Naive thymus-derived CD8-positive, alpha-beta T cell (primary cell): ENCODE measurements at places on chromosomes 1 and 21.

- no peak overlapping the region for H3K27ac ChIP-seq
- H3K4me1 ChIP-seq = no peaks in the 10 kb centered on the region
- H3K4me3 ChIP-seq = no peak overlapping the region
- H3K36me3 ChIP-seq = peaks cover 31% of the 10 kb centered on the region
Observed at GRCh38 chr21:45179568-45180245, 105.3 kb downstream of the ADARB1 start.

DNA sequence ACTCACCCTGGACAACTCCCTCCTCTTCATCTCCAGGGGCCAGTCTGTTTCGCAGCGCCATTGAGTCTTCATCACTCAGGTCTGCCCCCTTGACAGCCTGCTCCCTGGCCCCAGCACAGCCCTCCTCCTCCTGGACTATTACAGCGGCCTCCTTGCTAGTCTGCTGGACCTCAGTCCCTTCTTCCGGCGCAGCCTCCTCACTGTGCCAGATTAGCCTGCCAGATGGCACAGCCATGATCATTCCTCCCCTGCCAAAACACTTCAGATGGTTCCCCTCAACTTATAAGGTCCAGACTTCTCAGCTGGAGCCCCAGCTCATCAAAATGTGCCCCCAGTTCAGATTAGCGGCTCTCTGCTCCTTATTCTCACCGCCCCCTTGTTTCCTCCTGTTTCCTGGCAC is 7.0 kb upstream of the CELSR2 start:
- peaks cover 10% of the 10 kb centered on the region for H3K27me3 ChIP-seq
- no peaks in the 10 kb centered on the region for H3K36me3 ChIP-seq
- DNase-seq = no peak

DNA sequence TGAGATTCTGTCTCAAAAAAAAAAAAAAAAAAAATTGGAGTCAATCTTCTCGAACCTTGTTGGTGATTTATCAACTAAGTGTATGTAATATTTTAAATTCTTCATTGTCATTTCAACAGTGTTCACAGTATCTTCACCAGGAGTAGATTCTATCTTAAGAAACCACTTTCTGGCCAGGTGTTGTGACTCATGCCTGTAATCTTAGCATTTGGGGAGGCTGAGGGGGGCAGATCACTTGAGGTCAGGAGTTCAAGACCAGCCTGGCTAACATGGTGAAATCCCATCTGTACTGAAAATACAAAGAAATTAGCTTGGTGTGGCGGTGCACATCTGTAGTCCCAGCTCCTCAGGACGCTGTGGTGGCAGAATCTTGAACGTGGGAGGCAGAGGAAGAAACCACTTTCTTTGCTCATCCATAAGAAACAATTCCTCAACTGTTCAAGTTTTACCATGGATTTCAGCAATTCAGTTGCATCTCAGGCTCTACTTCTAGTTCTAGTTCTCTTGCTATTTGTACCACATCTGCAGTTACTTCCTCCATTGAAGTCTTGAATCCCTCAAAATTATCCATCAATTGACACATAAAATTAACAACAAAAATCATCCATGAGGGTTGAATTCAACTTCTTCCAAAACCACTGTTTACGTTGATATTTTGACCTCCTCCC is 30.4 kb upstream of the EYA3 start:
- no peak overlapping the region for H3K4me3 ChIP-seq
- no peak overlapping the region for H3K27ac ChIP-seq
- H3K4me1 ChIP-seq = peaks cover 20% of the 10 kb centered on the region

- no peak overlapping the region for H3K27ac ChIP-seq
- no peaks in the 10 kb centered on the region for H3K36me3 ChIP-seq
- no peak overlapping the region for H3K4me3 ChIP-seq
- no peaks in the 10 kb centered on the region for H3K27me3 ChIP-seq
- peaks cover 41% of the 10 kb centered on the region for H3K4me1 ChIP-seq
Observed at GRCh38 chr1:231679109-231679508, 52.5 kb downstream of the DISC1 start.

DNA sequence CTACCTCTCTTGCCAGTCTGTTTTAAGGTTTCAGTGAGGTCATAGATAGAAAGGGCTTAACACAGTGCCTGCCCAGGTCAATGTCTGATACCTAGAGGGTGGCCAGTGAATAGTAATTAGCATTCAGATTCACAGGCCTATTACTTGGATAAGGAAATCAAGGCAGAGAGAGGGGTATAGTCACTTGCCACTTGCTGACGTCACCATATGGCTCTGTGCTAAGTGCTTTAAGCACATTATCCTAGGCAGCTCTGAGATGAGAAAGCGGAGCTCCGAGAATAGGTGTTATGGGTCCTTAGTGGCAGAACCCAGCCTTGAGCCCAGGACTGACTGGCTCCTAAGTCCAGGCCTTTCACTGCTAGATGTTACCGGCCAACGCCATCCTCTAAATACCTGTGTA is 51.5 kb upstream of the DAB1 start:
- no peaks in the 10 kb centered on the region for H3K4me1 ChIP-seq
- no peaks in the 10 kb centered on the region for H3K36me3 ChIP-seq
- H3K4me3 ChIP-seq = no peak overlapping the region

- no peaks in the 10 kb centered on the region for H3K36me3 ChIP-seq
- no peak for DNase-seq
- no peaks in the 10 kb centered on the region for H3K4me1 ChIP-seq
- H3K27ac ChIP-seq = no peak overlapping the region
- H3K4me3 ChIP-seq = no peak overlapping the region
Observed at GRCh38 chr1:118143831-118144230, 41.2 kb downstream of the SPAG17 start.

DNA sequence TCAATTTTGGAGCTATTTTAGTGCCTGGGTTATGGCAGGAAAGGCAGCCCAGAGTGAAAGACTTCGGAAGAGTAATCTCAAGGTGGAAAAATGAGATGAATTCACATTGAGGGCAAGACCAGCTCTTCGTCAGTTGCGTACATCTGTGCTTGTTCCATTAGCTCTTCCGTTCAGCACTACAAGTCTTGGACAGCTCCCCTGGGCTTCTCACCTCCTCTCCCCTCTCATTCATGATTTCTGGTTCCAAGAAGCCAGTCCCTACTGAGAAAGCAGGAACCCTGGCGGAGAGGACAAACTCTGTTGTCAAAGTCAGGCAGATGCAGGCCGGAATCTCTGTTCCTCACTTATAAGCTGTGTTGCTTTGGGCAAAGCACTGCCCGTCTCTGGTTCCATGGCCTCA is 76.5 kb downstream of the ACTL8 start:
- H3K4me3 ChIP-seq = no peak overlapping the region
- H3K36me3 ChIP-seq = no peaks in the 10 kb centered on the region
- H3K27ac ChIP-seq = no peak overlapping the region
- H3K4me1 ChIP-seq = no peaks in the 10 kb centered on the region
- no peak for DNase-seq

- no peaks in the 10 kb centered on the region for H3K27me3 ChIP-seq
- H3K4me3 ChIP-seq = no peak overlapping the region
- peaks cover 9% of the 10 kb centered on the region for H3K4me1 ChIP-seq
- DNase-seq = no peak
- H3K36me3 ChIP-seq = no peaks in the 10 kb centered on the region
Observed at GRCh38 chr1:28412731-28413130, 43.2 kb downstream of the PHACTR4 start.

DNA sequence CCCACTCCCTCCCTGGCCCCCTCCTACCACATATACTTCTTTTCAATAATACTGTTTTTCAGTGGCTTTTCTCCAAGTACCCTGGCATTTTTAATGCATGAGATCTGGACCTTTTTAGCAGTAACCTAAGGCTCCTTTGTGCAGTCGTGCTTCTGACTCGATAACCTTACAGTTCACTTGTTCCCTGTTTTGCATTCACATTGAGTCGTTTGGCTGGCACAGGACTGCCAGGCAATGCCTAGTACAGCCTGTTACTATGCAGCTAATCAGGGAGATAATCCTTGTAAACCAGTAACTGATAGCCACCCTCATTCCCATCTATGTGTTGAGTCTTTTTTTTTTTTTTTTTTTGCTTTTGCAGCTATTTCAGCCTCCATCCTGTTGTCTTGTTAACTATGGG is 3.7 kb downstream of the ATP1B1 start:
- H3K36me3 ChIP-seq = peaks cover 8% of the 10 kb centered on the region
- DNase-seq = no peak
- peaks cover 43% of the 10 kb centered on the region for H3K4me1 ChIP-seq
- H3K27me3 ChIP-seq = peaks cover 4% of the 10 kb centered on the region
- H3K27ac ChIP-seq = no peak overlapping the region

DNA sequence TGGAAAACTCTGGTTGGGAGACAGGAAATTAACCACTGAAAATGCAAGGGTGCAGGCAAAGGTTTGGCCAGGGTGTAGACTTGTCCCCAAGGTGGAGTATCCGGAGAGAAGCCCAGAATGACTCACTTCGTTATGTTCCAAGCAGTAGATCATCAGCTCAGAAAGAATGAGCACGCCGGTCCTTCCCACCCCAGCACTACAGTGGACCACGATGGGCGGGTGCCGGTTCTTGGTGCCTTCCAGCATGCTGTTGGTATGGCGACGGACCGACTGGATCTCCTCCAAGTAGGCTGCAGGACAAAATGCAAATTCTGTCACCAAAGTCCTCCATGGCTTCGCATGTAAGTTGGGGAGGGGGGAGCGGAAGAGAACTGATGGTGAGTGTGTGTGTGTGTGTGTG is 83.4 kb downstream of the SMYD2 start:
- no peaks in the 10 kb centered on the region for H3K4me1 ChIP-seq
- H3K27ac ChIP-seq = no peak overlapping the region
- H3K27me3 ChIP-seq = peaks cover 39% of the 10 kb centered on the region
- no peaks in the 10 kb centered on the region for H3K36me3 ChIP-seq
- no peak for DNase-seq

- H3K4me3 ChIP-seq = no peak overlapping the region
- H3K27me3 ChIP-seq = no peaks in the 10 kb centered on the region
- no peak for DNase-seq
- H3K4me1 ChIP-seq = peaks cover 2% of the 10 kb centered on the region
- H3K36me3 ChIP-seq = no peaks in the 10 kb centered on the region
Observed at GRCh38 chr1:24850328-24850920, 79.7 kb downstream of the RUNX3 start.

DNA sequence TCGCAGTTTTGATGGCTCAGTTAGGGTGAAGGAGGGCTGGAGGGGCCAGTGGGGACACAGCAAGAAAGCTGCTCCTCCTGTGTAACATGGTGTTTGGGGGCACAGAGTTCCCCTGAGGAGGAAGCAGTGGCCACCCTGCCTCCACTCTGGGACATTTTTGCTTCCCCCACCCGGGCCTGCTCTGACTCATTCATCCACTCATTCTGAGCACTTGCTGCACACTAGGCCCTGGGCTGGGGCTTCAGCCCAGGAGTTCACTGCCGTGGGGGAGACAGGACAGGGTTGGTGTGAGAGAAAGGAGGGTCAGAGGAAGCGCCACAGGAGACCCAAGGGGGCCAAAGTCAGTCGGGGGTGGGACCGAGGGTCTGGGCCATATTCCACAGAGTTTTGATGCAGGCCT is 41.4 kb upstream of the ACOT11 start:
- H3K4me3 ChIP-seq = no peak overlapping the region
- H3K36me3 ChIP-seq = no peaks in the 10 kb centered on the region
- DNase-seq = no peak

DNA sequence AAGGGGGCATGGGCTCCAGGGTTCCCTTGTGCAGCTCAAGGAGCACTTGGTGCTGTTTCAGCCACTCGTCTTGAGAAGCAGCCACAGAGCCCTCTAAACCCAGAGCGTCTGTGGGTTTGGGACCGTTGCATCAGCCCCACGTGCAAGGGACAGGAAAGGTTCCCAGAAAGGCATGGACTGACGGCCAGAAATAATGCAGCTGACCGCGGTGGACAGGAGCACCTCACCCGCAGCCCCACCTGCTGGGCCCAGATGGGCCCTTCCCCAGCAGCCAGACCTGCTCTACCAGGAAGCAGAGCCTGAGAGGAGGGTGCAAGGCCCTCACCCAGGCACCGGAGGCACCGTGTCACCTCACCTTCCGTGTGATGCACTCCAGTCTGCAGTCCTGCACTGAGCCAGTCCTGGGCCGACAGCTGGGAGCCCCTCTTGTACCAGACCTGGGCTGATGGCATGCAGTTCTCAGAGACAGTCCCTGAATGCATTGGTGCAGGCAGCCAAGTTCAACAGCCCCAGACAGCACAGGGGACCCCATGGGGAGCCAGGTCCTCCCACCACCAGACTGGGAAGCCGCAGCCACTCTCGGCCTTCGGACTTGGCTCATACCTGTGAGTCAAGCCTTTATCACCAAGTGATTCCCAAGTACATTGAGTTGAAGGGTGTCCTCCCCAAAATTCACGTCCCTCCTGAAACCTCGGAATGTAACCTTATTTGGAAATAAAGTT is 4.8 kb upstream of the TFF3 start:
- H3K36me3 ChIP-seq = no peaks in the 10 kb centered on the region
- H3K4me1 ChIP-seq = peaks cover 1% of the 10 kb centered on the region
- peak overlapping the region; percentile 16 for H3K27ac ChIP-seq
- no peak for DNase-seq
- H3K4me3 ChIP-seq = no peak overlapping the region

DNA sequence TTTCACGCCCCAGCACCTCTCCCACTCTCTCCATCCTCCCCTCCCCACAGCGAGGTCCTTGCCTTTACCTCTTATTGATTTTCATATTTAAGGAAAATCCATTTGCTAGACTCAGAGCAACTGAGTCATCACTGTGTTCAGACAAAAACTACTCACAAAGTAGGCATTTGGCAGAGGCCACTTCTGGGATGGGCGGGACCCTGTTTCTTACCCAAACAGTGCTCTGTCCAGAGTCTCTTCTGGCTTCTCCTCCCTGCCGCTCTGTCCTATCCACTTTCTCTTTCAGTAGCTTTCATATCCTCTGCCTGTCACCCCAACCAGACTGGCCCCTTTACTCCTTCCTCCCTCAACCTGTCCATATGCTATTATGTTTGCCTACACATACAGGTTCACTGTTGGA is 2.4 kb upstream of the NAV1 start:
- H3K4me3 ChIP-seq = no peak overlapping the region
- H3K4me1 ChIP-seq = peaks cover 20% of the 10 kb centered on the region
- peaks cover 41% of the 10 kb centered on the region for H3K27me3 ChIP-seq
- DNase-seq = no peak
- H3K36me3 ChIP-seq = peaks cover 10% of the 10 kb centered on the region
- H3K27ac ChIP-seq = no peak overlapping the region

- peaks cover 11% of the 10 kb centered on the region for H3K4me1 ChIP-seq
- DNase-seq = no peak
- no peaks in the 10 kb centered on the region for H3K36me3 ChIP-seq
- no peaks in the 10 kb centered on the region for H3K27me3 ChIP-seq
Observed at GRCh38 chr1:111568160-111568647, 51.4 kb upstream of the RAP1A start.

- H3K27ac ChIP-seq = no peak overlapping the region
- H3K4me3 ChIP-seq = no peak overlapping the region
- H3K36me3 ChIP-seq = no peaks in the 10 kb centered on the region
- DNase-seq = peak; percentile 5
Observed at GRCh38 chr1:119611701-119612113, 36.4 kb downstream of the ZNF697 start.

DNA sequence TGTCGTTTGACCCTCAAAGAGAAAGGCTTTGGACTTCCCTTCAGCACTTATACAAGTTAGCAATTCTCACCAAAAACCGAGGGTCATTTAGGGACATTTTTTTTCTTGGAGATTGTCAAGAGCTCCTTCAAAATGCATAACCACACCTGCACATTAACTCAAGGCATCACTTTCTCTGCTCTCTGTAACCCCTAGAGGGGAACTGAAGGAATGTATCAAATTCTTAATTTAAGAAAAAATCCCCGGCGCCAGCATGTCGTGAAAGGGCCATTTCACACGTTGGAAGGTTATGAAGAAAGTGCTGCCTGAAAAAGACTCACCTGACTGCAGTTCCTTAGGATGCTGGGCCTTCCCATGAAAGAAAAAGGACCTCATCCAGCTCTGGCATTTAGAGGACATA is 131.6 kb upstream of the ZC3H12A start:
- H3K4me1 ChIP-seq = no peaks in the 10 kb centered on the region
- H3K27ac ChIP-seq = no peak overlapping the region
- no peaks in the 10 kb centered on the region for H3K36me3 ChIP-seq
- H3K27me3 ChIP-seq = peaks cover 21% of the 10 kb centered on the region
- no peak for DNase-seq
- H3K4me3 ChIP-seq = no peak overlapping the region
